Anterior cingulate cortex (tissue), 58 donors: ENCODE measurements at places on chromosomes 2 and 18.

- DNase-seq, result no peak
These were observed 254.3 kb downstream of the BCL11A start for GRCh38 chr2:60299179-60299578.

- DNase-seq, result no peak
These were observed 543.7 kb downstream of the TRIB2 start for GRCh38 chr2:13260402-13260801.

GRCh38 chr2:155021618-155022017 is 323.1 kb downstream of the KCNJ3 start:
- no peak for DNase-seq

DNA sequence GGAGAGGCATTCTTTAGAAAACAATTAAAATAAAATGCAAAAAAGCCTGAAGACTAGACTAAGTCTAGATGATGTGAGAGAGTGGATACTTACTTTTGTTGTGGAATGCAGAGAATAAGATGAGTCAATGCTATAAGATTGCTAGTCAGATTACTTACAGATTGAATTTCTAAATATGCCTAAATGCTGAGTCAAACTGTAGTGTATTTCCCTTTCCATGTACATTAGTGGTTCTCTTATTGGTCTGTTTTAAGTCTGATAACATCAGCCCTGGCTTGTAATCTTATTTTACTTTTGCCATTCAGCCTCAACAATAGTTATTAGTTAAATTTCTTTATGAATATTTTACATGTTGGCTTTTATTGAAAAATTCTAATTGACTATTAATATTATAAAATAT is 702.7 kb downstream of the SOCS6 start:
- DNase-seq, result no peak

GRCh38 chr2:75007819-75008218 is 49.4 kb downstream of the POLE4 start:
- DNase-seq, result no peak
